ENCODE measurements at places on chromosomes 6 and 20. TPM values are rescaled to one million over a fixed set of nuclear protein-coding genes. Genes with fewer than 3 reads are reported as not detected.
A peak's percentile ranks its signal among the peaks of the same experiment; 100 is the strongest.

SLC17A1 gene
- not detected for total RNA-seq

DNA sequence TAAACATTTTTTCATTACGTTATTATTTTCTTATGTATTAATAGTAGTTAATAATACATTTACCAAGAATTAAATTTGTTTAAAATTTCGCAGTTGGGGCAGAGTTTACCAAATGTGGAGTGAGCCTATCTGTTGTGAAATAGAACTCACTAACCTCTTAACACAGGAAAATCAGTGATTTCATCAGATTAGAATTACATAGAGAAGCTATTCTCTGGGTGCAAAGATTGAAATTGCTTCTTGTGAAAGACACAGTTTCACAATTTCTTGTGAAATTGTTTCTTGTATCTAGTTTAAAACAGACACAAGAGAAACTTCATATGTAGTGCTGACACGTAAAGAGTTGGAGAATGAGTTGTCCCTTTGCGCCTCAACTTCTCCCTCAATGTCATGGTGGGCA, 69.4 kb upstream of the PRL start:
- no peak for DNase-seq

INSM1 gene
- not detected for total RNA-seq

SIRPD gene
- not detected for total RNA-seq

COL21A1 gene
- not detected for total RNA-seq

- no peak for DNase-seq
These were observed 103.9 kb downstream of the CTNNBL1 start for GRCh38 chr20:37797669-37798175.

DNA sequence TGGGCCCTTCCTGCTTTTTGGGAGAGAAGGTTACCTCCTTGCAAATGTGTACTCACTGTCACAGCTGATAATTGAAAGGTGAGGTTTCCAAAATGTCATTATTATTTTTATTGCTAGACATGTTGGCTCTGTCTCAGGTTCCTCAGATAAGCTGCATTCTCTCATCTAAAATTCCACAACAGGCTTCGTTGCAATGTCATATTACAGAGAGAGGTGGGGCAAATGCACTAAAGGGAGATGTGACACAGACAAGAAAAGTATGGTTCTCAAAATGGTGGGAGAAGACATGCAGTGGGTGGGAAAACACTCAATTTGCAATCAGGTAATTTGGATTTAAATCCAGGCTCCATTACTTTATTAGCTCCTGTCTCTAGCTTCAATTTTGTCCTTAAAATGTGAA, 256.4 kb upstream of the POU3F2 start:
- DNase-seq, result no peak

GRCh38 chr6:29965563-29965872, 23.2 kb downstream of the HLA-A start:
- DNase-seq, result no peak

DNA sequence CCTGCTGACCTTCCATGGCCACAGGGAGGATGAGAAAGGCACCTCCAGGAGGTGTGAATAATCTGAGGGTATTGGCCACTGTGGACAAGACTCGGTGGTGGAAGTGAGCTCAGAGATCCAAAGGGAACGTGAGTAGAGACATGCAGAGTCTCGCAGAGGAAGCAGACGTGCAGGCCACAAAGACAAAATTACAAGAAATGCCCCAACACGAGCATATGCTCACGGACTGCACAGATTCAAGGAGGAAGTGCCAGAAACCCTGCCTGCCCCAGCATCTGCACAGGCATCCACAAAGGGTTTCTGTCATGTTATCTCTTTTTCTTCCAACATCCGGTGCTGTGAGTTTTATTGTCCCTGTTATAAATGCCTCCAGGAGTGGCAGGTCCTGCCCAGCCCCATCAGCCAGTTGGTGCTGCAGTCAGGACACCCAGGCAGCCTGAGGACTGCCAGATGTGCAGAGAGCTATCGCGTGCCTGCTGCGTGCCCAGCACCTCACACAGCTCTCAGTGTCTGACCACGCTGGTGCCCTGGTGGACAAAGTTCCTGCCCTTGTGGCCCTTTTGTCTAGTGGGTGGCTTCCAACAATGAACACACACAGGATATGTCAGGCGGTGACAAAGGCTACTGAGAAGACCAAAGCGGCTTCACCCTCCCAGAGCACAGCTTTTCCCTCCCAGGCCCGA, 34.0 kb upstream of the FANCE start:
- DNase-seq, result no peak

GRCh38 chr6:150343434-150343833, 25.4 kb upstream of the IYD start:
- DNase-seq, result peak; percentile 13

DNA sequence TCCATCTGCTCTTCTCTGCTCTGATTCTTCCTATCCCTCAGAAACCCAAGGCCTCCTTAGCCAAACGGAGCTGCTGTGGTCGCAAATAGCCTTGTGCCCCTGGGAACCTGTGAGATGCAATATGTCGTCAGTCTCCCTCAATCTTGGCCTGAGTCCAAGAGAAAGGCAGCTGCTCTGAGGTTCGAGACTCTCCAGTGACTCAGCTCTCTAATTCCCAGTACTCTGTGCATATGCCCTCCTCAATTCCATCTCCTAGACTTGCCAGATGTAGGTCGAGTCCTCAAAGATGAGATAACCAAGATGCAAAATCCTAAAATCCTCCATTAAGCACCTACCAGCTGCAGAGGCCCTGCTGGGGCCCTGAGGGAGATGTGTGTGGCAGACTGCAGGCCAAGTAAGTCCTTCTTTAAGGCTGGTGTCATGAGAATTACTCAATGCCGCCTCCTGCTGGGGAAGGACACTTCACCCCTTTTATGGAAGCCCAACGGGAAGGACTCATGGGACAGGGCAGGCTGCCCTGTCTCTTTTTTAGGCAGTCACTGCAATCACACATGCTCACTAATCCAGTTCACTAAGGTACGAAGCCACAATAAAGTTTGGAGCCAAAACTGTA, 28.5 kb downstream of the C6orf15 start:
- peak; percentile 16 for DNase-seq

- DNase-seq, result no peak
These were observed 11.1 kb downstream of the GLP1R start for GRCh38 chr6:39059496-39060310.

DNA sequence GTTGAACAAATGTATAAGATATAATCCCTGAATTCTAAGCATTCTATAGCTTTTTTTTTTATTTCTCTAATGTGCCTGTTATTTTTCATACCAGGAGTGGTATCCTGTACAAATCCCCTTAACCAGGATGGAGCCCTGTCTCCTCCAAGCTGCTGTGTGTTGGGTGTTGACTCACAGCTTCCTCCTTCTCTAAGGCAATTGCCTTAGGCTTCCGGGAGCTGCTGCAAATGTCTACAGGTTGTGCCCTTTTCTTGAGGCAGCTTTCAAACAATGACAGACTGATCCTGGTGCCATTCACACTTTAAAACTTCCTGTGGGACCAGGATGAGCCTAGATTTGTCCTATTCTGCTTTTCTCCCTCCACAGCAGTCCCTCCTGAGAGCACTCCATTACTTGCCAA, 173.2 kb downstream of the BTBD3 start:
- DNase-seq, result no peak

GRCh38 chr6:90271831-90272230, 24.8 kb downstream of the BACH2 start:
- DNase-seq, result no peak

TNNC2 gene
- total RNA-seq, result not detected

RIN2 gene
- total RNA-seq, result 22.4 TPM

TLDC2 gene
- not detected for total RNA-seq

HLA-DOA gene
- total RNA-seq, result not detected

DNA sequence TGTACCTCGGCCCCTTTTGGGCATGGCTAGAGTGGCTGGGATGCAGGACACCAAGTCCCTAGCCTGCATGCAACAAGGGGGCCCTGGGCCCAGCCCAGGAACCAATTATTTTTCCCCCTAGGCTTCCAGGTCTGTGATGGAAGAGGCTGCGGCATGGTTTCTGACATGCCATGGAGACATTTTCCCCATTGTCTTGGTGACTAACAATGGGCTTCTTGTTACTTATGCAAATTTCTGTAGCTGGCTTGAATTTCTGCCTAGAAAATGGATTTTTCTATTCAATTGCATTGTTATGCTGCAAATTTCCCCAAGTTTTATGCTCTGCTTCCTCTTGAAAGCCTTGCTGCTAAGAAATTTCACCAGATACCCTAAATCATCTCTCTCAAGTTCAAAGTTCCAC, 1269.6 kb upstream of the CITED2 start:
- DNase-seq, result no peak

DNA sequence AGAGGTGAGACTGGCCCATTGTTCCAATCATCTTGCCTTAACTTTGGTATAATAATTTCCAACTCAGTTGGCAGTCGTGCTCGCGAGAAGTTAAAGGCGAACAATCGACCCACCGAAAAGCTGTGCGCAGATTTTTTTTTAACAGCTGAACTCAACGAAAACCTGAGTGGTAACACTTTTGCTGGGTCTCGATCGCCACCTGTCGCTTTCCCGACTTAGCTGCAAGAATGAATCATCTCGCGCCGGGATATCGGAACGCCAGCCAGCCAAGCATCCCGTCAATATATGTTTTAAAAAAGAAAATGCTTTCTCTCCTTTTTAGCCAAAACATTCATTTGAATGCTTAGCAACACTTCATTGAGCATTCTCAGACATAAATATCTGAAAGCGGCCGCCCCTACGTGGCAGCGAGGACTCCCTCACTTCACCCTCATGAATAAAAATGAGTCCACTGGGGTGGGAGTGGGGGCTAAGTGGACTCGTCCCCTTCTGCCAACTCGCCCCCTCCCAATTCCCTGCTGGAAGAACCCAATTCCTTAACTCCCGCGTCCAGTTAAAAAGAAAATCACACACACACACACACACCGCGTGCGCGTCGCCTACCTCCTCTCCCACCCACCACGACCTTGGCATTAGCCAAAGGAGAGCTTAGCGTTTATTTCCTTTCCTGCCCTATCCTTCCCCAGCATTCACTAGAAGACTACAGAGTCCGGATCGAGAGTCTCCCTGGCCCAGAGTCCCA, 1.5 kb downstream of the COL12A1 start:
- peak; percentile 82 for DNase-seq

TENT5A gene
- total RNA-seq, result 5.0 TPM

GRCh38 chr6:67184405-67184804, 1450.7 kb upstream of the ADGRB3 start:
- DNase-seq, result no peak

GRCh38 chr6:43983191-43983590, 144.1 kb downstream of the MRPL14 start:
- DNase-seq, result no peak
